ENCODE measurements at places on chromosomes 1 and 21.

DNA sequence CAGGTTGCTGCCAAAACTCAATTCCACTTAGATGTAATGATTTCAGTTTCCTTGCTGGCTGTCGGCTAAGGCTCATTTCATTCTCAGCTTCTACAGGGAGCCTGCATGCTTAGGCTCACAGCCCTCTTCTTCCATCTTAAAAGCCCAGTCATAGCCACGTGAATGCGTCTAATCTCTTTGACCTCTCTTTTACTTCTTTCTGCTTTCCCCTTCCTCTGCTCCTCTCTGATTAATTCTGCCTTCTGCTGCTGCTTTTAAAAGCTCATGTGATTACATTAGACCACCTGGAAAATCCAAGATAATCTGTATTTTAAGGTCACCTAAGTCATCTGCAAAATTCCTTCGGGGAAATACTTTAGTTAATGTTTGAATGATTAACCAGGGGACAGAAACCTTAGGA is 812.8 kb upstream of the BRINP3 start:
- DNase-seq, result no peak

- DNase-seq, result no peak
These were observed 29.4 kb downstream of the MIER1 start for GRCh38 chr1:66954208-66954607.

DNA sequence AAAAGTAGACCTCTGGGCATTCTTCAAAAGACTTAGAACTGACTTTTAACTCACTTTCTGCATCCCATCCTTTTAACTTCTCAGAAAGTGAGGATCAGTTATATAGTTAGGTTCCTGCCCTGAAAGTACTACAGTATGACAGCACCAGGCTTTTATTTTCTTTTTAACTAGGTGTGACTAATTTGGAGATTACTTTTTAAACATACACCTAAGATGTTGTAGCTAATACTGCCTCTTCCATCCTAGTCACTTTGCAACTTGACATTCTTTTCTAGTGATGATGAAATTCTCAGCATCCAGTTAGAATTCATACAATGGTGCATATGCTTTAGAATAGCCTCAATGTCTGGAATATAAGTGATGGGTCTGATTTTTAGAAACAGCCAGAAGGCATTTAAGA is 24.6 kb downstream of the RUNX1 start:
- DNase-seq, result no peak

GRCh38 chr21:25858325-25858724 is 123.6 kb downstream of the GABPA start:
- DNase-seq, result no peak

- peak; percentile 86 for DNase-seq
These were observed 14.1 kb downstream of the DPYD start for GRCh38 chr1:97906567-97907241.

DNA sequence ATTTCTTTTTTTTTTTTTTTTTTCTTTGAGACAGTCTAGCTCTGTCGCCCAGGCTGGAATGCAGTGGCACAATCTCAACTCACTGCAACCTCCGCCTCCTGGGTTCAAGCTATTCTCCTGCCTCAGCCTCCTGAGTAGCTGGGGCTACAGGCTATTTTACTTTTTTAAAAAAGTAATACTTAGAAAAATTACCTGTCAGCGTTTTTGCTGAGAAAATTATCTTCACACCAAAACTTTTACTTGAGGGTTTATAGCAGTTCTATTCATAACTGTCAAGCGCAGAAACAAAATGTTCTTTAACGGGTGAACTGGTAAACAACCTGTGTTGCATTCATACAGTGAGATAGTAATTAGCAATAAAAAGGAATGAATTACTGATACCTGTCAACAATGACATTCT is 1.5 kb upstream of the SLC25A24 start:
- no peak for DNase-seq

DNA sequence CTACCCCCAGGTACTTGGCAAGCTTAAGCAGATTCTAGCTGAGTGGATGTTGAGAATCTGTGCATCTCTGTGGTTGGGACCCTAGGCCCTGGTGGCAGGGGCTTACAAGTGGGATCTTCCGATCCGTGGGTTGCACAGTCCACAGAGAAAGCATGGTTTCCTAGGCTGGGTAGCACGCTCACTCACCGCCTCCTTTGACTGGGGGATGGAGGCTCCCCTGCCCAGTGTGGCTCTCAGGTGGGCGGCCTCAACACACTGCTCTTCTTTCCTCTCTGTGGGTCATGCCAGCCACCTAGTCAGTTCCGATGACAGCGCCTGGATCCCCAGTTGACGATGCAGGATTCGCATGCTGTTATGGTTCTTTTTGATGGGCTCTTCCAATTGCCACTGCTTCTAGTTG is 639.5 kb upstream of the ADAMTS5 start:
- no peak for DNase-seq

DNA sequence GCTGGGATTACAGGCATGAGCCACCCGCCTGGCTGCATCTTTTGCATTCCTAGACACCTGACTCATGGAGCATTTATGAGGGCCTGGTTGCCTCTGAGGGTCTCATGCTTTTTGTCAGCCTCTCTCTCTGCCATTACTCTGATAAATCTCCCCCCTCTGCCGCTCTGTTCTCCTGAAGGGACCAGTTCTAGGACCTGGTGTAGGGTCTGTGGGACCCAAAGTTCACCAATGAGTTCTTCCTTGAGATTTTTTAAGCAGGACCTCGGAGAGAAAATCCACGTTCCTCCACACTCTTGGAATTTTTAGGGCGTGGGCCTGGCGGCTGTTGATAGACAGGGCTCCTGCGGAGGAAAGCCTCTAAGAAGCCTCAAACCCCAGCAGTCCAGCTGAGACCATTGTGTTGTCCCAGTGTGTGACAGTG is 91.9 kb upstream of the ERRFI1 start:
- DNase-seq, result no peak

DNA sequence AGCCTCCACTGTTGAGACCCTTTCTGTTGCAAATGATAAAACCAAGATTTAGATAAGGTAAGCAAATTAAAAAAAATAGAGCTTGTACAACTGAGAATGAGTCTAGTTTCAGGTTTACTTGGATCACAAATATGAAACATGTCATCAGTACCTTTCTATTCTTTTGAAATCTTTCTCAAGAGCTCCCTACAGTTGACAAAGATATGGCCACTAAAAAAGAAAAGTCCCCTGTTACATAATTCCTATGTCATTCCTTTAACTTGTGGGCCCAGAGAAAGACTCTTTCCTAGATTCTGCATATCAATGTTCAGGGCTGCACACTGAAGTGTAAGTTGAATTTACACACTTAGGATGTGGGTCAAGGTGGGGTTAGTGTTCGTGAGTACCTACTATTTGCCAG is 168.1 kb downstream of the PLA2G4A start:
- no peak for DNase-seq

- DNase-seq, result no peak
These were observed 47.0 kb downstream of the EXO1 start for GRCh38 chr1:241895013-241895412.

Data from skeletal muscle cell (primary cell).